Activated CD4-positive, alpha-beta T cell treated with anti-CD3 and anti-CD28 coated beads, Interleukin-2, amount 10 ng/mL, durations not matched to agents 7 days and 5 days (primary cell): ENCODE measurements at places on chromosomes 11 and 22. TPM values are rescaled to one million over a fixed set of nuclear protein-coding genes. Genes with fewer than 3 reads are reported as not detected.

The DDTL gene
- total RNA-seq, result 3.3 TPM

The OR10D3 gene
- total RNA-seq, result not detected

The PAMR1 gene
- total RNA-seq, result not detected

The CDCA5 gene
- 105 TPM for total RNA-seq

The SNX15 gene
- total RNA-seq, result 34.8 TPM

The MN1 gene
- total RNA-seq, result 0.12 TPM

The ZNRD2 gene
- 32.4 TPM for total RNA-seq

The C11orf86 gene
- total RNA-seq, result not detected

The SYCE3 gene
- total RNA-seq, result 0.87 TPM

The MOGAT2 gene
- total RNA-seq, result not detected

The LRP4 gene
- 0.15 TPM for total RNA-seq

The NOX4 gene
- total RNA-seq, result not detected

The BRSK2 gene
- total RNA-seq, result not detected

The MMP27 gene
- total RNA-seq, result not detected

The ZC3H12C gene
- total RNA-seq, result 0.50 TPM

The TSSC4 gene
- total RNA-seq, result 47.5 TPM

The ADAMTS8 gene
- not detected for total RNA-seq

The BTG4 gene
- not detected for total RNA-seq

The CRYBA4 gene
- not detected for total RNA-seq

The SPDYC gene
- total RNA-seq, result not detected

The MMP3 gene
- total RNA-seq, result not detected

The ZNF214 gene
- not detected for total RNA-seq

The SSTR3 gene
- total RNA-seq, result 10.1 TPM

The FAM180B gene
- total RNA-seq, result 0.25 TPM

The GLYAT gene
- not detected for total RNA-seq

The DERL3 gene
- total RNA-seq, result 9.0 TPM

The APOBEC3H gene
- total RNA-seq, result 46.0 TPM

The APOA1 gene
- 0.23 TPM for total RNA-seq

The KRTAP5-7 gene
- not detected for total RNA-seq

The SOX6 gene
- not detected for total RNA-seq

The CARD18 gene
- not detected for total RNA-seq

The SLC1A2 gene
- total RNA-seq, result not detected

The ZNF280B gene
- total RNA-seq, result 1.9 TPM

The FAT3 gene
- not detected for total RNA-seq

The SCGB1C1 gene
- total RNA-seq, result not detected
